ENCODE measurements at places on chromosomes 4 and X.

DNA sequence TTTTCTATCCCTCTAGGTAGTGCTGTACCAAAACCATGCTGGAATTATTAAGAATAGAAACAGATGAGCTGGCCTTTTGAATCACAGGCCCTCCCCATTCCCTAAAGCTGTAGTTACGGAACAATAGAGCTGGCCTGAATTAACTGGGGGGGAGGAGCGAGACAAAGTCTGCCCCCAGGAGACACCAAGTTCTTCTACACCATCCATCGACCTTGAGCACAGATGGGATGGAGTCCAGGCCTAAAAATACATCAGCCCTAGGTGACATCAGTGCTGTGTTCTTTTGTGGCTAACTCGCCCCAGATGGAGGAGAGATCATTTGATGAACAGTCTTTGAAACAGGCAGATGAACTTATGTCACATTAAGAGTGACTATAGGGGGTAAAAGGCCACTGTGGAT is 49.6 kb downstream of the LHFPL1 start:
- DNase-seq = no peak

GRCh38 chr4:135338181-135338580 is 1136.6 kb upstream of the PABPC4L start:
- peak; percentile 79 for DNase-seq

GRCh38 chr4:80578001-80578400 is 242.5 kb downstream of the CFAP299 start:
- DNase-seq = no peak

DNA sequence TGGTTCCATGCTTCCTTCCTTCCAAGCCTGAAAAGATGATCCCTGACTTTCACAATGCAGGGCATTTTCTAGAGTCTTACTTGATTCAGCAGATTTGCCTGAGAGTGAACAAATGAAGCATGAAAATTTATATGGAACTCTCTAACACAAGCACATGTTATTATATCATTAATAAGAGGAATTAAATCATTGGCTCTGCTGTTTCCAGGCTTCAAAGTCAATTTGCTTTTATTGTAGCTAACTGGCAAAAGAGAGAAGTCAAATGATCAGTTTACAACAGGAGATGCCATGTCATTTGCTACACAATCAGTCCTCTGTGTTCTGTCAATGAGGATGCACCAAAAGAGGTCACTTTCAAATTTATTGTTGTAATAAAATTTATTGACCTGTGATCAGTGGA is 101.5 kb upstream of the UGT8 start:
- DNase-seq = no peak

GRCh38 chr4:140305053-140305452 is 68.4 kb upstream of the SCOC start:
- no peak for DNase-seq

DNA sequence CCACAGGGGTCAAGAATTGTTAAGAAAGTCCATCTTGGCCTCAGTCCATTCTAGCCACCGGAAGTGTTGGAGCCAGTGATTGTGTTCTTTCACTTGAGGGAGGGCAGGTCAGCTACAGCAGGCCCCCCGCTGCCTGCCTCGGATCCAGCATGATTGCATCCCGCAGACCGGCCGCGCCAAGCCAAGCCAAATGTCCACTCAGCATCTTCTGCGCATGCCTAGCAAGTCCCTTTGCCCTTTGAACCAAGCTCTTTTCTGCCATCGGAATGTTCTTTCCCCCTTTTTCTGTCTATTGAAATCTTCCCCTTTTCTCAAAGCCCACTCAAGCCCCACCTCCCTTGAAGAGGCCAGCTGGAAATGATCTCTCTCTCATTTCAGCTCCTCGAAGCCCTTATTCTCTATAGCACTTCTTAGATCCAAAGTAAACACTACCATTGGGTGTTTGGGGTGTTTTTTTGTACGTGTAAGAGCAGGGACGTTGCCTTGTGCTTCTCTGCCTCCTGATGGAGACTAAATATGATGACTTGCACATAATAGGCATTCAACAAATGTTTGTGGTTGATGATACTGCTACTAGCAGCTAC is 147.8 kb upstream of the BCOR start:
- DNase-seq = no peak

DNA sequence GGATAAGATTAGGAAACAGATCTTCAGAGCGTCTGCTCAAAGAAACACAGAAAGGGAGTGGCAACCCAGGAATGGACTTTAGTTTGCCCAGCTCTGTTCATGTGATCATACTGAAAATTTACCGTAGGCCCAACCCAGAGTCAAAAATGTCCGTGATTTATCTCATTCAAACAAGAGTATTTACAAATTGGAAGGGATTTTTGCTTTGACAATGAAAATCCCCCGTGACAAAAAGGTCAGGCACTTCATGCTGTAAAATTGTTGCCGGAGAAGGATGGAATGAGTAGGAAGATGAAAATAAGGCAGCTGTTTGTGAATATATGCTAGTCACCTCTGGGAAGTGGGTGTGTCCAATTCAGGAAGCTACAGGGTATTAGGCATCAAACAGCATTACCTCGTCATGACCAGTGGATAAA is 1.2 kb downstream of the SULT1B1 start:
- no peak for DNase-seq

GRCh38 chr4:24657768-24658617 is 73.6 kb upstream of the DHX15 start:
- DNase-seq = peak; percentile 57

DNA sequence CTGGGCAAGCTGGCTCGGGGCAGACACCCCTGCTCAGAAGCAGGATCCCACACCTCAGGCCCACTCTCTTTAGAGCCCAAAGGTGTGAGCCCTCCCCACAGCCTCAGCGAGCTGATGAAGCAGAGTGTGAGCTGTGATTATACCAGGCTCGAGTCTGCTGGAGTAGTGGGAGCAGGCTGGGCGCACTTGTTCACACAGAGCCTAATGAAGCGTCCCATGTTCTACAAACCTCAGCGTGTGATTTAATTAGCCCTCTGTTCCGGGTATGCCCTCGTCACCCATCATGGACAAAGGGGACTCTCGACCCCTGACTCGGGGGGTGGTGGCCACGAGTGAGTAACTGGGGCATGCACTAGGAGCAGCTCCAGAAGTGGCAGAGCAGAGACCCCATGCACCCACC is 62.3 kb downstream of the PPP2R2C start:
- no peak for DNase-seq

DNA sequence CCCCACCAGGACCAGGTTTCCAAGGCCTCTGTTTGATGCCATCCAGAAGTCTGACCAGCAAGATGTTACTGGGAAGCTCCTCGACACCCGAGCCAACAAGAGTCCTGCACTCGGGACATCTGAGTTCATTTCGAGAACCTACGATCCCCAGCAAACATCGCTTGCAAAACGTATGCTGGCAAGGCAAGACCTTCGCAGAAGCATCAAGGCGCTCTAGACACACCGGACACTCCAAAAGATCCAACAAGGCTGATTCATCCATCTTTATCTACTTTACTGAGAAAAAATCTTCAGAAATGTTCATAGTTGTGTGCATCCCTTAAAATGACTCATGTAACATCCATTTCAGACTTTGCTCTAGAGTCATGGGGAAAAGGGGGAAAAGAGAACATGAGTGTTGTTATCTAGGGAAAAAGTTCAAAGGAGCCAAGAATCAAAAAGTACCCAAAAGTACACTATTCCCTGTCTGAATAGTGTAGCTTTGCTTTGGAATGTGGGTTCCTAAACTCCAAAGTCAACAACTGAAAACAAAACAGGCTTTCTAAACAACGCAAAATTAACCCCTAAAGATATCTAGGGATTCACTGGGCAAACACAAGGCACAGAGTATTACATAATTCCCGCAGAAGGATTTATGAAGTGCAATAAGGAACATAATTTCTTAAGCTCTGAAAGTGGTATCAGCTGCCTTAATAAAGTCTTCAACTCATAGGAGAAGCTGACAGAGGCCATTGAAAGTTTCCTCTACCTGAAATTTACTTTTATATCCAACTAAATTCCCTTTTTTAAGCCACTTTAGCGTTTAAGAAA is 1.6 kb downstream of the SH3RF1 start:
- DNase-seq = no peak

DNA sequence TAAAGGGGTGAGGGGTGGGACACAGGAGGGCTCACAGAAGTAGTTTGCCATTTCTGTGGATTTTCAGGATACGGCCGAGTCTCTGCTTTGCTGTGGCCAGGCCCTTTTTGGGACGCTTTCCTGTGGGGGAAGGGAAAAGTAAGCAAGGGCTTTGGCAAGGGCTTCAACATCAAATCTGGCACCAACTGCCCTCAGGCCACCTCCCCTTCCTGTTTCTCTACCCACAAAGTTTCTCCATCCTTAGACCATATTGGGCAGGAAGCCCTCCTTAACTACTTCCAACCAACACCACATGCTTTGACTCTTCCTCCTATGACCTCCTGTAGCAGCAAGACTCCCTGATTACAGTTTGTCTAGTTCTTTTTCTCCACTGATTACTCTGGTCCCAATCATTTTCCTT is 105.1 kb downstream of the PHF8 start:
- no peak for DNase-seq

DNA sequence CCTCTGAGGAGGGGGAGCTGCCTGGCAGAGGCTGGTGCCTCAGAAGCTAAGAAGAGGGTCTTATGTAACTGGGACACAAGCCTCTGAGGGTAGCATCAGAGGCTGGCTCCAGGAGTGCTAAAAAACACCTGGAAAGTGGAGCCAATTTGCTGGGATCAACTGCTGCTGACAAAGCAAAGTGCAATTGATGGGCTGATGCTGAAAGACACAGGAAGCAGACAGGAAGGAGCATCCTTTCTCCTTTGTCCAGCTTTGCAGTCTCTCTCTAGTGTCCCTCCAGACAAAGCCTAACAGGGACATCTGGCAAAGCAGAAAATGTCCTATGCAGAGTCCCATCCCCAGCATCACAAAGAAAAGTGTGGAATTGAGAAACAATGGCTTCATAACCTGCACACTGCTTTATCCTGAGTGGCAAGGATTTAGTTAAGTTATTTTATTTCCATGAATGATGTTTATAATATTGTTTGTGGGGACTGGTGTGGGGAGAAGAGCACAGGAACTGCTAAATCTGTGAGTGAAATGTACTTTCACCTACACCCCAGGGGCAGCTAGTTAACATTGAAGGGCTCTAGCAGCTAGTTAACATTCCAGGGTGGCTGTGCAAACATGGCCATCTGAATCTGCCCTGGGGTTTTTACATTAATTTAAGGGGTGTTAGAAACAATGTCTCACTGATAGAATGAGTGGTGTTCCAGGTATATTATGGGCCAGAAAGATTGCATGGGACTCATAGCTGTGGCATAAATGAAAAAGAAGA is 25.6 kb upstream of the MBTPS2 start:
- no peak for DNase-seq

- no peak for DNase-seq
Measured at GRCh38 chr4:84875636-84876371, 90.7 kb downstream of the WDFY3 start.

DNA sequence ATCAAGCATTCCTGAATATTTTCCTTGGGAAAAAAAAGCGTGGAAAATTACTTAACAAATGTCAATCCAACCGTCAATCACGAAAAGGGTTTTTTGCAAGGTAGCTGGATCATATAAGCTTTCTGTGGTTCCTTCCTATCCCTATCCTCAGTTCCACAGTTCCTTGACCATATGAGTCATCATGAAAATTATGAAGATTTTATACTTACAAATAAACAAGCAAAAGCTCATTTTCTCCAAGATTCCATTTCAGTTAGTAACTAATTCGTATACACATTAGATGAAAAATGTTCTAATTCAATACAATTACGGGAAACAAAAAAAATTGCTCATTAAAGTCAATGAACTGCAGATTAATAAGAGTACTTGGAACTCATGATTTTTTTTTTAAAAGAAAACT is 228.8 kb downstream of the NSUN7 start:
- no peak for DNase-seq

GRCh38 chr4:2305766-2306501 is 44.0 kb upstream of the MXD4 start:
- no peak for DNase-seq

- no peak for DNase-seq
Measured at GRCh38 chr4:121697564-121697963, 784 bp upstream of the ANXA5 start.

- peak; percentile 79 for DNase-seq
Measured at GRCh38 chr4:128338634-128339355, 51.2 kb upstream of the PGRMC2 start.

DNA sequence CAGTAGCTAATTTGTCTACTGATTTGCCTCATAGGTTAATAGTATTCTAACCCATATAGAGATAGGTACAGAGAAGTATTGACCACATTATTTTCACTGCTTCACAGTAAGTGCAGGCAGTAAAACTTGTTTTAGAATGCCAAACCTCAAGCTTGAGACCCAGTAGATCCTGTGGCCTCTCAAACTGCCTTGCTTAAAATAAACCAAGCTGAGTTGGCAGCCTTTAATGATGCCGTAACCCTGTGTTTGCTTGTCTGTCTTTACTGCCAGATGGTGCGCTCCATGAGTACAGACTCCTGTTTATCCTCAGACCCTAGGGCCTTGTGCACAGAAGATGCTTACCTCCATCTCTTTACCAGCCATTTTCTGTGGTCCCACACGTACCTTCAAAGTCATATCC is 50.8 kb downstream of the ANXA3 start:
- no peak for DNase-seq

DNA sequence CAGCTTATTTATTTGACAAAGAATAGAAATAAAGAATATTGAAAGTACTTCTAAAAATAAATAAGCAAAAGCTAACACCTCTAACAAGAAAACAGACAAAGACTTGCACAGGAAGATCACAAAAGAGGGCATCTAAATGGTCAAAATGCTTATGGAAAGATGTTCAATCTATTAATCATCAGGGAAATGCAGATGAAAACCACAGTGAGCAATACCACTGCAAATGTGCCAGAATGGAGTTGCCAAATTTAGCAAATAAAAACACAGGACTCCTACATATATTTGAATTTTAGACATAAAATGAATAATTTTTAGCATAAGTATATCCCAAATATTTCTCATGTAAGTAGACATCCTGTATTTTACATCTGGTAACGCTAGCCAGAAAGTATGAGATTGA is 56.1 kb upstream of the HPGD start:
- DNase-seq = no peak

DNA sequence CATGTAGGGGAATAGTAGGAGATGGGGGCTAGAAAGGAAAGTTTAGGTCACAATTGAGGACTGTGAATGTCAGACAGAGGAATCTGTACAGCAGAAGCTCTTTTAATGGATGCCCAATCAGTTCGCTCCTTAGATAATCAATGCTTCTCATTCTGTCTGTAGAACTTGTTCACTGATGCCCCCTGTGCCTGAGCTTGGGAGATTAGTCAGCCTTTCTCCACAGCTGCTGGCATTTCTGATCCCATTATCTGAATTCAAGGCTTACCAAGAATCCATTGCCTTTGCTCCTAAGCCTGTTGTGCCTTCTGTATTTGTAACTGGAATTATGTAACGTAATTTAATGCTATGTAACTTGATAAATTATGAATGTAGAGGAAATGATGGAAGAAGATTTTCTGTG is 53.2 kb upstream of the BBS12 start:
- no peak for DNase-seq

DNA sequence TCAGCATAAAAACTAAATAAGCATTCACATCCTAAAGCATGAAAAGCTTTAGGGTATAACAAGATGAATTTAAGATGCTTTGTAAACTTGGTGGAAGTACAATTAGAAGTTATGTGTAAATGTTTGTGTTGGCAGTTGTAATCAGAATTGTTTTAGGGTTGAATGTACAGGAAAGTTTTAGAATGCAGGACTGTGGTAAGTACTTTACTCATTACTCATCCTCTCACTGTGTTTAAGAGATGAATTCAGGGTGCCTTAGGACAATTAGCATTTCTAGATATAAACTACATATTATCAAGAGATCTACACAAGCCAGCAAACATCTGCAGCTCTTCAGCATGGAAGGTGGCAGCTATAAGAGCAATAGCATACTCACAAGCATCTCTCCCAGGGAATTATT is 77.5 kb upstream of the ELOVL6 start:
- DNase-seq = no peak

All from retinal pigment epithelial cell (primary cell).